Ascending aorta (tissue), 2 donors: ENCODE measurements at places on chromosomes 13 and 19.

DNA sequence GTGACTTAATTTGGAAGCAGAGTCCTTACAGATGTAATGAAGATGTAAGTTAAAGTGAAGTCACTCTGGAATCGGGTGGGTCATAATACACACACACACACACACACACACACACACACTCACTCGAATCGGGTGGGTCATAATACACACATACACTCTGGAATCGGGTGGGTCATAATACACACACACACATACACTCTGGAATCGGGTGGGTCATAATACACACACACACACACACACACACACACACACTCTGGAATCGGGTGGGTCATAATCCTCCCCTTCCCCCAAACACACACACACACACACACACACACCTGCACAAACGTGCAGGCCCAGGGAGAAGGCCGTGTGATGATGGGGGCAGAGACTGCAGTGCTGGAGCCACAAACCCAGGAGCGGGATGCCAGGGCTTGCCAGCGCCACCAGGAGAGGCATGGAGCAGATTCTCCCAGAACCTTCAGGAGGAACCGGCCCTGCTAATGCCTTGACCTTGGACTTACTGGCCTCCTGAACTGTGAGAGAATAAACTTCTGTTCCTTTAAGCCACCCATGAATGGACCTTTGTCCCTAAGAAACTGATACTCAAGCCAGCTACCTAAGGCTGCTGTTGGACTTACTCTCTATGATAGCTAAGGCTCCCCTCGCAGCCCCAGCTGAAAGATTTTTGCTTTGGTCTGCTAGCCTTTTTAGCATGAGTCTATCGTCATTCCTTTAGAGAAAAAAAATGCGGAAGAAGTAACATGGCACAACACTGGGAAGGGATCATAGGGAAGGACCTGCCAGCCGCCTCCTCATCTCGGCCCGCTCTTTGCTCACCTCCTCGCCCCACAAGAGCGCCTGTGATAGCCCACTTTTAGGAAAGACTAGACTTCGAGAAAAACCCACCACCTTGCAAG, 136.2 kb upstream of the RNF113B start:
- H3K27ac ChIP-seq, result no peak overlapping the region
- no peaks in the 10 kb centered on the region for H3K27me3 ChIP-seq
- H3K36me3 ChIP-seq, result no peaks in the 10 kb centered on the region

DNA sequence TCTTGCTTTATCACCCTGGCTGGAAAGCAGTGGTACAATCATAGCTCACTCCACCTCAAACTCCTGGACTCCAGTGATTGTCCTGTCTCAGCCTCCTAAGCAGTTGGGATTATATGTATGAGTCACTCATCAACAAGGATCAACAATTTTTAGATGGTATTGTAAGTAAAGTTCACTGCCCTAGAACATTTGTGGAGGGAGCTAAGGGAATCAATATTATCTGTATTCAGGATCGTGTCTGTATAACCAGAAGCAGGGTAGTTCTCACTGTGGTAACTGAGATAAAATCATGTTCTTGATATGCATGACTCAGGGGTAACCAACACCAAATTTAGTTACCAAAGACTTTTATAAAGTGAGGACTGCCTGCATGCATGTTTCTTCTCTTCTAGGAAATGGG, 27.0 kb downstream of the ZMYM5 start:
- no peak overlapping the region for H3K27ac ChIP-seq
- peaks cover 51% of the 10 kb centered on the region for H3K36me3 ChIP-seq
- H3K4me3 ChIP-seq, result no peak overlapping the region
- DNase-seq, result no peak

- peaks cover 26% of the 10 kb centered on the region for H3K36me3 ChIP-seq
- DNase-seq, result no peak
- H3K4me3 ChIP-seq, result no peak overlapping the region
- no peak overlapping the region for H3K27ac ChIP-seq
- H3K4me1 ChIP-seq, result no peaks in the 10 kb centered on the region
Measured at GRCh38 chr19:14161305-14161704, 24.9 kb upstream of the ASF1B start.

- no peaks in the 10 kb centered on the region for H3K27me3 ChIP-seq
- H3K4me3 ChIP-seq, result peak overlapping the region; percentile 88
- no peak for DNase-seq
- H3K27ac ChIP-seq, result peak overlapping the region; percentile 62
- H3K36me3 ChIP-seq, result peaks cover 11% of the 10 kb centered on the region
- H3K4me1 ChIP-seq, result peaks cover 11% of the 10 kb centered on the region
Measured at GRCh38 chr19:35153701-35154524, 622 bp upstream of the FXYD5 start.

- no peak for DNase-seq
- peaks cover 15% of the 10 kb centered on the region for H3K4me1 ChIP-seq
- H3K36me3 ChIP-seq, result no peaks in the 10 kb centered on the region
- H3K27me3 ChIP-seq, result no peaks in the 10 kb centered on the region
Measured at GRCh38 chr13:33284916-33285315, 639 bp downstream of the STARD13 start.

DNA sequence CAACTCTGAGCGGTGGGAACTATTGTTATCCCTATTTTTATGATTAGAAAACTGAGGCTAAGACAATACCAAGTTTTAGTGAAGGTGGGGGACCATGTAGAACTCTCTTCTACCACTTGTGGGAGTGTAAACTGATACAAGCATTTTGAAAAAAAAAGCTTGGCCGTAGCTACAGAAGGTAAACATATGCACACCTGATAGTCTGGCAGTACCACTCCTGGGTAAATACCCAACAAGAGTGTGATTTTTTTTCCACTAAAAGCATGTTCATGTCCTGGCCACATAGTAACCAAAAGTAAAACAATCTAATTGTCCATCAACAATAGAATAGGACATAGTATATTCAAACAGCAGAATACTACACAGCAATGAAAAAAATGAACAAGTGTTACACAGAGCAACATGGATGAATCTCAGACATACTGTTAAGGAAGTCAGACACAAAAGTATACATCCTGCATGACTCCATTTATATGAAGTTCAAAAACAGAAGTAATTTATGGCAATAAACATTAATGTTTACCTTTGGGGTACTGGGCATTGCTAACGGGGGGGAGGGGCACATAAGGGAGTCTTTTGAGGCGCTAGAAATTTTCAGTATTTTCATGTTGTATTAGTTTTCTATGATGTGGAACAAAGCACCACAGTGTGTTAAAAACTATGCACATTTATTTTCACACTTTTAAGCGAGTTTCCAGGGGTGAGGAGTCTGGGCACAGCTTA, 6.4 kb upstream of the SPATA13 start:
- H3K27me3 ChIP-seq, result no peaks in the 10 kb centered on the region
- H3K27ac ChIP-seq, result no peak overlapping the region
- no peak overlapping the region for H3K4me3 ChIP-seq
- DNase-seq, result no peak
- H3K36me3 ChIP-seq, result no peaks in the 10 kb centered on the region

GRCh38 chr13:22278336-22278929, 607.6 kb downstream of the FGF9 start:
- no peak for DNase-seq
- no peak overlapping the region for H3K4me3 ChIP-seq
- H3K27me3 ChIP-seq, result no peaks in the 10 kb centered on the region
- H3K27ac ChIP-seq, result no peak overlapping the region
- no peaks in the 10 kb centered on the region for H3K36me3 ChIP-seq

GRCh38 chr19:48681127-48681470, 8.3 kb upstream of the NTN5 start:
- H3K4me3 ChIP-seq, result no peak overlapping the region
- no peaks in the 10 kb centered on the region for H3K36me3 ChIP-seq
- no peak for DNase-seq
- no peak overlapping the region for H3K27ac ChIP-seq

GRCh38 chr19:10713317-10713716, 4.6 kb upstream of the DNM2 start:
- H3K4me3 ChIP-seq, result no peak overlapping the region
- no peak for DNase-seq
- peaks cover 6% of the 10 kb centered on the region for H3K36me3 ChIP-seq

DNA sequence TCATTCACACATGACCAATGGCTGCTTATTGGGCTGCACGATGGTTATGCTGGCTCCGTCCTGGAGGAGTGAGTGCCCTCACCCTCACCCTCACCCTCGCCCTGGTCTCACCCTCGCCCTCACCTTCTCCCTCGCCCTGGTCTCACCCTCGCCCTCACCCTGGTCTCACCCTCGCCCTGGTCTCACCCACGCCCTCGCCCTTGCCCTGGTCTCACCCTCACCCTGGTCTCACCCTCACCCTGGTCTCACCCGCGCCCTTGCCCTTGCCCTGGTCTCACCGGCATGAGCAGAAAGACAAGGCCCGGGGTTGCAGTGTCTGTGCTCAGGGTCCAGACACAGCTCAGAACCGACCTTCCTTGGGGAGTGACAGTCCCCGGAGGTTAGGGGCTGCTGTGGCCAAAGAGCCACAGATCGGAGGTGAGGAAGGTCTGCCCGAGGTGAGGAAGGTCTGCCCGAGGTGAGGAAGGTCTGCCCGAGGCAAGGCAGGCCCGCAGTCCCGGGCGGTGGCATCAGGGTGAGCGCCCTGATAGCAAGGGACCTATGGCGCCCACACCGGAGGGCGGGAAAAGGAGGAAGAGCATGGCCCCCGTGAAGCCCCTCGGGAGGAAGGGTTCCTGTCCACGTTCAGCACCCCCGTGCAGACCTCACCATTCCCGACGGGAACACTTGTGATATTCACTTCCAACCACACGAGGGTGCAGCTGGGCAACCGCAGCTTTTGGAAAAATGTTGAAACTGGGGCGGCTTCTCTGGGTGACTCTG, 65.6 kb downstream of the MCF2L start:
- H3K36me3 ChIP-seq, result no peaks in the 10 kb centered on the region
- H3K27me3 ChIP-seq, result no peaks in the 10 kb centered on the region

- H3K36me3 ChIP-seq, result no peaks in the 10 kb centered on the region
- no peaks in the 10 kb centered on the region for H3K4me1 ChIP-seq
- no peak for DNase-seq
- H3K27me3 ChIP-seq, result no peaks in the 10 kb centered on the region
- no peak overlapping the region for H3K27ac ChIP-seq
Measured at GRCh38 chr13:94050039-94050438, 429.4 kb downstream of the DCT start.

GRCh38 chr13:22198641-22199217, 527.9 kb downstream of the FGF9 start:
- no peak overlapping the region for H3K4me3 ChIP-seq
- peak overlapping the region; percentile 25 for H3K27ac ChIP-seq
- H3K27me3 ChIP-seq, result no peaks in the 10 kb centered on the region

GRCh38 chr19:34985249-34986022, 14.7 kb upstream of the GRAMD1A start:
- no peaks in the 10 kb centered on the region for H3K36me3 ChIP-seq
- no peaks in the 10 kb centered on the region for H3K27me3 ChIP-seq
- no peak overlapping the region for H3K4me3 ChIP-seq
- peaks cover 5% of the 10 kb centered on the region for H3K4me1 ChIP-seq
- peak; percentile 78 for DNase-seq

DNA sequence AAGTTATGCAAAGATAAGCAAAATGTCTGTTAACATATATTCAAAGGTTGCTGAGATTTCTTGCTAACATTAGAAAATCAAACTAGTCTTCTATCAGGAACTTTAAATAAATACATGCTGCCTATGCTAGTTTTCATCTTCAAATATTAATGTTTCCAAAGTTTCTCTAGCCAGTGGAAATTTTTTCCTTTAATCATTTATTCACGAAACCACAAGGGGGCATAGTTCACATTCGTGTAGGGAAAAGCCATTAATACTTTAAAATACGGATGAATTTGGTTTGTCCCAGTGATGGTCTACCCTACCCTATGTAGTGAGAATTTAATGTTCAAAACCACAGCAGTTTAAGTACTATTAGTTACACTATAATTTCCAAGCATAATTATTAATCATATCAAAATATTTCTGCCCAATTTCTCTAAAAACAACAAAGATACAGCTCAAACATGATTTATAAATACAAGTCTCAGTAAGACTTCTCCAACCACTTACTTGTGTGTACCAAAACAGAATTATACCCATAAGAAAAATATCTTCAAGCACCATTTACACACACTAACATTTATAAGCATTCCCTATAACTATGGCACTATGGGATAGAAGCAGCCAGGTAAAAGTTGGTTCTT, 16.2 kb downstream of the NUFIP1 start:
- peaks cover 5% of the 10 kb centered on the region for H3K4me1 ChIP-seq
- DNase-seq, result no peak
- H3K36me3 ChIP-seq, result no peaks in the 10 kb centered on the region
- no peaks in the 10 kb centered on the region for H3K27me3 ChIP-seq
- no peak overlapping the region for H3K4me3 ChIP-seq

- no peak for DNase-seq
- H3K27ac ChIP-seq, result no peak overlapping the region
- H3K4me3 ChIP-seq, result no peak overlapping the region
- peaks cover 25% of the 10 kb centered on the region for H3K36me3 ChIP-seq
- no peaks in the 10 kb centered on the region for H3K27me3 ChIP-seq
Measured at GRCh38 chr19:35759697-35760096, 1.7 kb downstream of the PROSER3 start.

DNA sequence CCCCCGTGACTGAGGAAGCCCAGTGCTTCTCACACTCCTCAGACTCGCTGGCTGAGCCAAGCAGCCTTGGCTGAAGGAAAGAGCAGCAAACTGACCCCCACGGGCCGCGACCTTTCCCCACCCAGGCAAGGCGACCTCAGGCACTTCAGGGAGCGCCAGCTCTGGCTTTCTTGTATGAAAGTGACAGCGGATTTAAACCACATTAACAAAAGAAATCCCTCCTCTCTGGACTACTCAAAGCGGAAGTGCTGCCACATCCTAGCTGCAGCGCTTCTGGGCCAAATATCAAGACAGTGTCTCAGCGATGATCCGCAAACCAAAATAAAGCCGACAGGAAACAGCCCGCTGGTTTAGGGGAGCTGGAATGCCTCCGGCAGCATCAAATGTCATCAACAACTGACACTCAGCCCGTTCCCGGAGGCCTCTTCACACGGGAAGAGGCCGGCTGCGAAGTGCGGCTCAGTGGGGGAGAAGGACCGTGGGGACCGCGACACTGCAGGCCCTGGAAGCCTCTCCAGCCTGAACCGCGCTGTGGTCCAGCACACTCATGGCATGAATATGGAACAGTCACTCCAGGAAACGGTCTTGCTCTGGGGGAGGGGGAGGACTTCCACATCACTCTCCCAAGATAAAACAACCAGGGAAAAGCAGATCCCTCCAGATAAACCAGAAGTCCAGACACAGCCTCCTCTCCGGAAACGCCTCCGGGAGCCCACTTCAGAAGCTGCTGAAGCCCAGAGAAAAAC, 1.4 kb downstream of the RASA3 start:
- H3K36me3 ChIP-seq, result no peaks in the 10 kb centered on the region
- H3K4me1 ChIP-seq, result peaks cover 32% of the 10 kb centered on the region
- peak; percentile 88 for DNase-seq
- H3K27ac ChIP-seq, result peak overlapping the region; percentile 88
- no peaks in the 10 kb centered on the region for H3K27me3 ChIP-seq
- H3K4me3 ChIP-seq, result peak overlapping the region; percentile 72

DNA sequence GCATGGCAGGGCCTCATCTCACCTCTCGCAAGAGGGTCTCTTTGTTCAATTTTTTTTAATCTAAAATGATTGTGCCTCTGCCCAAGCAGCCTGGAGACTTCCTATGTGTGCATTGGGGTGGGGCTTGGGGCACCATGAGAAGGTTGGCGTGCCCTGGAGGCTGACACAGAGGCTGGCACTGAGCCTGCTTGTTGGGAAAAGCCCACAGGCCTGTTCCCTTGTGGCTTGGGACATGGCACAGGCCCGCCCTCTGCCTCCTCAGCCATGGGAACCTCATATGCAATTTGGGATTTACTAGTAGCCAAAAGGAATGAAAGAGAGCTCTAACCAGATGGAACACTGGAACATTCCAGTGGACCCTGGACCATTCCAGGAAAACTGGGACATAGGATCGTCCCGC, 8.0 kb downstream of the FXYD3 start:
- H3K4me1 ChIP-seq, result peaks cover 13% of the 10 kb centered on the region
- peak overlapping the region; percentile 80 for H3K27ac ChIP-seq
- no peaks in the 10 kb centered on the region for H3K36me3 ChIP-seq
- H3K4me3 ChIP-seq, result no peak overlapping the region
- DNase-seq, result peak; percentile 53
- H3K27me3 ChIP-seq, result no peaks in the 10 kb centered on the region
